ENCODE measurements at places on chromosomes 7 and 10.
A peak's percentile ranks its signal among the peaks of the same experiment; 100 is the strongest.

DNA sequence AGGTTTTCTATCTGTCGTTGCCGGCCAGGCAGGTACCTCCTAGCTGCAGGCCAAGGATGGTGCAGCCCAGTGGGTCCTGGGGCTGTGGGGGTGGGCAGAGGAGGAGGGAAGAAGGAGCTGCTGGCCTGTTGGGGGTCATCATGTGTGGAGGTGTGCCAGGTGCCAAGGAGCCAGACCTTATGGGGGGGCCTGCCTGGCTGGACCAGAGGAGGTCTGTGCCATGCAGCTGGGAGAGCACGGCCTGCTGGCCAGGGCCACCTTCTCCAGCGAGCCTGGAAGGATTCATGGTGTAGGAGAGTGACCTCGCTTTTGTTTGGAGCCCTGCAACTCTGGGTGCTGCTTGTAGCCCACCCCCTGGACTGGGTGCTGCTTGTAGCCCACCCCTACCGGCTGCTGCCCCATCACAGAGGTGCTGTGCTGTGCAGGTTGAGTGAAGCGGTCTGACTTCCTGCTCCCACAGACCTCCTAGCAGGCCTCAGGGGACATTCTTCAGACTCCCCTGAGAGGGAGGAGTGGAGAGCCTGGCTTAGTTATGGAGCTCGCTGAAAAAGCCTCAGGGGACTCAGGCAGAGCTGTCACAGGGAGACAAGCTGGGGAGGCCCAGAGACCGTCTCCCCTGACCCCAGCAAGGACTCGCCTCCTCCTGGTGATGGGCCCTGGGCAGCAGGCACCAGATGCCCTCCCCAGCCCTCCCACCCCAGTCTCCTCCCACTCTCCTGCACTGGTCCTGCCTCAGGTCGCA is 67.7 kb upstream of the AQP1 start:
- DNase-seq, result no peak

DNA sequence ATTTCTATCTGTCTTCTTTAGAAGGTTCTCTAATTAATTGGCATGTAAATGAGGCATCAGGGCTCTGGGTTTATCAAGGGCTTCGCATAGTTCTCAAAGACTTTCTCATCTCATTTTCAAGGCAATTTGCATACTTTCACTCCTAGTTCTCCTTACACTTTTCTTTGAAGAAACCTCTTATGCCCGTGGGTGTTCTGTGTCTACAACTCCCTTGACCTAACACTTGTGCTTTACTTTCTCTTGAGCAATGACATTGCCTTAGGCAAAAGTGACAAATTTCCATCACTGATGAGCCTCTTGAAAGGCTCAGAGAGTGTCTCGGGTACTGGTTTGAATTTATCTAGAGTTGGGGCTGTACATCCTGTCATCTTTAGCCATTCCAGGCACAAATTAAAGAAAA is 74.7 kb upstream of the ITPRID1 start:
- DNase-seq, result no peak

- no peak for DNase-seq
Observed at GRCh38 chr10:126734967-126735366, 64.5 kb upstream of the C10orf90 start.

DNA sequence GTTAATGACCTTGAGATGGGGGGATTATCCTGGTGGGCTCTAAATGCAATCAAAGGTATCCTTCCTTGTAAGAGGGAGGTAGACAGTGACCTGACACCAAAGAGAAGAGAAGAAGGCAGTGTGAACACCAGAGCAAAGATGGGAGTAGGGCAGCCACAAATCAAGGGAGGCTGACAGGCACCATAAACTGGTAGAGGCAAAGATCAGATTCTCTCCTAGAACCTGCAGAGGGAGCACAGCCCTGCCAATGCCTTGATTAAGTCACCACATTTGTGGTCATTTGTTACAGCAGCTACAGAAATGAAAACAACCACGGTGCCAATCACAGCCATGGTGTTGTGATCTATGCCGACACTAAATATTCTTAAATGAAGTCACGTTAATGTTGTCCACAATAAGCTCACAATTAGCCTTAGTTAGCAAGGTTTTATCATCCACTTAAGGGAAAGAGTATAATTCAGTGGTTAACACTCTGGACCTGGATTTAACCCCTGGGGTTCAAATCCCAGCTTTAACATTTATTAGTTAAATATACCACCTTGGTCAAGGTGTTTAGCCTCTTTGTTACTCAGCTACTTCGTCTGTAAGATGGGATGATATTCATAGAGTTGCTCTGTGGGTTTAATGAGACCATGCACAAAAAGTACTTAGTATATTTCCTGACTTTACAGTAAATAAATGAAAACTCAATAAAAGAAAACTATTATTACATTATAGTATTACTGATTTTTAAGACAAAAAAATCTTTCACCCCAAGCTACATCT is 70.8 kb downstream of the SGMS1 start:
- DNase-seq, result no peak

GRCh38 chr7:23333671-23334246 is 34.6 kb downstream of the MALSU1 start:
- DNase-seq, result no peak

GRCh38 chr7:31020652-31021051 is 31.5 kb upstream of the ADCYAP1R1 start:
- no peak for DNase-seq

DNA sequence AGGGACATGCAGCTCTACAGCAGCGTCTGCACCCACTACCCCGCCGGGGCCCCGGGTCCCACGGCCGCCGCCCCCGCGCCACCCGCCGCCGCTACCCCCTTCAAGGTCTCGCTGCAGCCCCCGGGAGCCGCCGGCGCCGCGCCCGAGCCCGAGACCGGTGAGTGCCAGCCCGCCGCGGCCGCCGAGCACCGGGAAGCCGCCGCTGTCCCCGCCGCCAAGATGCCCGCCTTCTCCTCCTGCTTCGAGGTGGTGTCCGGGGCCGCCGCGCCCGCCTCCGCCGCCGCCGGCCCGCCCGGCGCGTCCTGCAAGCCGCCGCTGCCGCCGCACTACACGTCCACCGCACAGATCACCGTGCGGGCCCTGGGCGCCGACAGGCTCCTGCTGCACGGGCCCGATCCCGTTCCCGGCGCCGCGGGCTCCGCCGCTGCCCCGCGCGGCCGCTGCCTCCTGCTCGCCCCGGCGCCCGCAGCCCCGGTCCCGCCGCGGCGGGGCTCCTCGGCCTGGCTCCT is 631 bp downstream of the OTUD1 start:
- DNase-seq, result no peak

DNA sequence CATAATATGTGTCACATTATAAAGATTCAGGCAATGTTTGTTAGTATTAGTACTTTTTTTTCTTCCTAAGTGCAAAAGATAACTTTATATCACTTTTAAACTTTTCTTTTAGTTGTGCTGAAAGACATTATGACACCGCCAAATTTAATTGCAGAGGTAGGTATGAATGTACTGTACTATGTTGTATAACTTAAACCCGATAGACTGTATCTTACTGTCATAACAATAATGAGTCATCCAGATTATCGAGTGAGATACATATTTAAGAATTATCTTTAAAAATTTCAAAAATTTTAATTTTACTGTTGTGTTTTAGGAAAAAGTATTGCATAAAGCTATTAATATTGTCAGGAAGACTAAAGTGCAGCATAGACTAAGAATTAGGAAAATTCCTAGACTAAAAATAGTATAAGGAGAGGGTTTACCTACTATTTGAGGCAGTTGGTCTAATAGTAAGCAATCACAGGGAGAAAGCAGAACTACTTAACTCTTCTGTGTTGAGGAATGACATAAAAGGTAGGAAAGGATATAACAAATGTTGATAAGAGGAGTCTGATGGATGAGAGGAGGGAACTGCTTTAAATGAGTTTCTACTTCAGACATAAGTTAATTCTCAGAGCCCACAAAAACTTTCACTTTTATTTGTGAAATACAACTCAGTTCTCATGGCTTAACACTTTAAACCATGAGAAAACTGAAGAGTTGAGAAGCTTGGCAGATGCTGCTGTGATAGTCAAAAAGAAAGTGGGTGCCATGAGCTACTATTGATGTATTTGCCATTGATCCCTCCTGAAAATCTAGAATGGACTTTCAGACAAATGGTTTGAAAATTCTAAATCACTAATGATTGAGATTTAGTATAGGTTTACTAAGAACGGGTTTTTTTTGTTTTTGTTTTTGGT is 67.8 kb downstream of the PTEN start:
- DNase-seq, result no peak

DNA sequence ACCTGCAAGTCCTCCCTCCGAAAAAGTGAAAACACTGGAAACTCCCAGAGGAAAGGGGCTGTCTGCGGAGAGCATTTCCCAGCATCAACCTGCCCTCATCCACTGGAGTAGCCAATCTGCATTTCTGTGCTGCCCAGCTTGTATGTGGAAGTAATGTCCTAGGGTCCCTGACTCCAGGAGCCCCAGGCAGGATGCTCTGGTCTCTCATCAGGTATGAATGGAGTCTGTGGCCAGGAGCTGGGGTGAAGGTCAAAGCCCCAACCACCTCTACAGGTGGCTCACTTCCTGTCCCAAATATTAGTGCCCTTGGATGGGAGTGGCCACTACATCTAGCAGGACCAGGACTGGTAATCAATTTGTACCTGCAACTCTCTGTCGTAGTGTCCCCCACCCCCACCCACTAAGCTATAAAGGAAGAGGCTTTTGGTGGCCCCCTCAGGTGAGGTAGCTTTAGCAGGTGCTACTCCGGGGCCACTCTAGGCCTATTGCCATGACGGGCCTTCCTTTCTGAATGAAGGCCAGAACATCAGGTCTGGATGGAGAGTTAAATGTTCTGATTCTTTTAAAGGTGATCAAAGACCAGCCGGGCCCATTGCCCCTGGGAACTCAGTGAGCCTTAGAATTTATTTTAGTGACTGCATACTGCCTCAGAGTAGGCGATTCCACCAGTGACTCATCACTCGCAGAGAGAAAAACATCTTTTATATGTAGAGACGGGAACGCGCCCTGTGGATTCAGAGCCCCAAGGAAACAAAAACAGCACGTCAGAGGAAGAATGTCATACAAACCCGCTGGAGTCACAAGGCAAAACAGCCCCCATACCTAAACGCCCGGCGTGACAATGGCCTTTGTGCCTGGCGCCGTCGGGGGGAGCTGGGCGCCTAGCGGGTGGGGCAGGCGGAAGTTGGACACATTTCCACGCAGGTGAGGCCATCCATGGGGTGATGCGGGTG is 13.0 kb downstream of the EN2 start:
- no peak for DNase-seq

DNA sequence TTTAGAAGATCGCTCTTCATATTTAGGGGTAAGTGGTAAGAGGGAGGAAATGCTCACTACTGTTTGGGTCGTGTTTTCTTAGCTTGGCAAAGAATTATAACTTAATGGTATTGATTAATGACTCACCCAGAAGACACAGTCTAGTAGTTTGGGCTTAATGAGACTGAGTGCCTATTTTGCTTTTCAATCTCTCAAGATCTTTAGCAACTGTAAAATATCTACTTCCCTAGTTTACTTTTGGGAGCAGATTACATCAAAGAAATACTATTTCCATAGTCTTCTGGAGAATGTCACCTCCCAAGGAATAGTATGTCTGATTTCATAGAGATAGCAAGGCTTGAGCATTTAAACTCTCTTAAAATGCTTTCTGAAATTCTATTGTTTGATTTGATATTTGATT is 100.5 kb upstream of the SLC25A13 start:
- DNase-seq, result no peak

GRCh38 chr10:35382096-35382495 is 45.8 kb downstream of the CCNY start:
- no peak for DNase-seq

GRCh38 chr7:1422512-1423263 is 36.6 kb downstream of the MICALL2 start:
- DNase-seq, result peak; percentile 84

DNA sequence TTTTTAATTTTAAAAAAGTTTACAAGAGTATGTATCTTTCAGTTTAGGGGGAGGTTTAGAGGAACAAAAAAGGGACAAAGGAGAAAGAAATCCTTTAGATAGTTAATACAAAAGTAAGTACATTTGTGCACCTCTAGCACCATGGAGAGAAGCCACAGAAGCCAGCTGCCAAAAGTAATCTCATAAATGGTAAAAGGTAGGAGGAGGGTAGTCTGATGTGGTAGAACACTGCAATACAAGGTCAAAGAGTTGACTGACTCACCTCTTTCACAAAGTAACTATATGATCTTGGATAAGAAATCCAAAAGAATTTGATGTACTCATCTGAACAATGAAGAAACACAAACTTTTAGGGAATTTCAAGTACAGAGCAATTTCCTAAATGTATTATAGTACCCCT is 68.1 kb downstream of the CNOT4 start:
- no peak for DNase-seq

- no peak for DNase-seq
Observed at GRCh38 chr7:140223515-140224221, 46.9 kb upstream of the KDM7A start.

DNA sequence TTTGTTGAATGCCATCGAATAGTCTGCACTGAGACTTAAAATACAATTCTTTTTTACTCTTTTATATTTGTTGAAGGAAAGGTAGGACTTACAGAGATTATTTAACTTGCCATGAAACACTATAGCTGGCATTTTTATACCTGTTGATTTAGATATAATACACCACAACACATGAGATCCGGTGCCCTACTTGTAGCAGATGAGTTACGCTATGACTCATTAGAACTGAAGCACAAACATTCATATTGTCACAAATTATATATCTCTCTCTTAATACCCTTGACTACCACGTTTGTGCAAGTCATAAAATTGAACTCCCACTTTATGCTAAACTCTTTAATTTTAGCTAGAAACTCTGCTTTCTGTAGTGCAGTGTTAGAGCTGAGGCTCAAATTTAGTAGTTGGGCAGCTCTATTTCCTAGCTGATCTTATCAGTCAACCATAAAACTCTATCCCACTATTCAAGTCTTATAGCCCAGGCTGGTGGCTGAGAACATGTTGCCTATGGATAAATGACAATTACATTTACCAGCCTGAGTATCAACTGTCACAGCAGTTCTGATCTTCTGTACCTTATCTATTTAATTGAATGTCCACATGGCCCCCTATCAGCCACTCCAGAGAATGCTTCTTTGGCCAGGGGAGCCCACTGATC is 137.4 kb upstream of the SEMA3D start:
- DNase-seq, result no peak

- DNase-seq, result no peak
Observed at GRCh38 chr10:124079864-124080263, 13.5 kb downstream of the CHST15 start.

- DNase-seq, result no peak
Observed at GRCh38 chr7:16765436-16765859, 11.9 kb downstream of the TSPAN13 start.

GRCh38 chr10:43844221-43844620 is 195.5 kb upstream of the ZNF32 start:
- DNase-seq, result no peak

DNA sequence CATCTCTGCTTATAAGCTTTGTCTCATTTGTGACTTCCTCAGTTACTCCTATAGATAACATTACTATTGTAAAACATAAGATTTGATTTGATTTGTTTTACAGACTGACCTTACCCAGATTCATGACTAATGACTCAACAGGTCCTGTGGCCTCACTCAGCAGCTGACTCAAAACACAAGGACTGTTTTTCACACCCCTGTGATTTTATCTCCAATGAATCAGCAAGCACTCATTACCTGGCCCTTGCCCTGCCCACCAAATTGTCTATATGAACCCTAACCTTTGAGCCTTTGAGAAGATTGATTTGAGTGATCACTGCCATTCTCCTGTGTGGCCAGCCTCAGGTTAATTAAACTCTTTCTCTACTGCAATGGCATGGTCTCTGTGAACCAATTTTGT is 1064.6 kb upstream of the LRRTM3 start:
- no peak for DNase-seq
